ENCODE measurements at places on chromosomes 7 and 10.

DNA sequence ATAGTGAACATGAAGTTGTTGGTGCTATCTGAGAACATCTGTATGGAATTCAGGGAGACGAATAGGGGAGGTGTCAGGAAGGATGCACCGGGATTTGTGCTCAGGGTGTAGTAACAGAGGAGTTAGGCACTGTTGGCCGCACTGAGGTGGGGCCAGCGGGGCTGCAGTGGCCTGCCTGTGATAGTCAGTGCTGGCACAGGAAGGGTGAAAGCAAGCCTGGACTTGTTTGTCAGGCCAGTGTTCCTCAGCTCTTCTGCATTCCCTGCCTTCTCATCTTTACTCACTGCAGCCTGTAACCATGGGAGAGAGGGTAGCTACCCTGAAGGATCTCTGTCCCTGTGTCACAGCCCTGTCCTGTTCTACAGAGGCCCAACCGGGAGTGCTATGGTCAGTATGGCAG lies 81.3 kb downstream of the SH2D4B start:
- no peak for DNase-seq

DNA sequence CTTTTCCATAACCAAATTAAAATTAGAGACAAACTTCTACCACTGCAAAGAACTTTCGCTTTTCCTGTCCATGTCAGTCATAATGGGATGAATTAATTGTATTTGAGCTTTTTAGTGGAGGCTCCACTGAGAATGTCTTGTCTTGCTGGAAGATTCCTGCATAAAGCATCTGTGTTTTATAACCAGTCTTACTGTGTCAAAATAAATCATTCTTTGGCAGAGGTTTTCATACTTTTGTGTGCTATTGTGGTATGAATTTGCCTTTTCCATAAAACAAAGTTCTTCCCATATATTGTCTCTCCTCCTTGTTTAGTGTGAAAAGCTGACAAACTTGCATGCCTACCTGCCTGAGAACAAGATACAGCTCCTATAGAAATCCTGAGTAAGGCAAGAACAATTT lies 124.8 kb upstream of the CCDC6 start:
- no peak for DNase-seq

DNA sequence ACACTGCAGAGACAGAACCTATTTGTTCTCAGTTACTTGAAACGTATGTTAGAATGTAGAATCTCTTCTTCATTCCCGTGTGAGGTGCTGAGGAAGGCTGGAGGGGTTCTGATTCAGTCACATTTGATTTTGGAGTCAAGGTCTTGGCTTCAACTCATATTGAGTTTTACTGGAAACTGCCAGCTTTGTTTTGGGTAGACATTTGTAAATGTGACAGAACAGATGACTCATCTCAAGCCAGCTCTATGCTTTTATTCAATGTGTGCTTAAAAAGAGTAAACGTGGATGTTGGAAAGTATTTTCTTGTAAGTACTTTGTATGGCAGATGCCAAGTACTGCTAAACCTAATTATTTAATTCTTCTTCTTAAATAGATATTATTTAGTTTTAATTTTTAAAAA lies 780.8 kb upstream of the C7orf33 start:
- no peak for DNase-seq

DNA sequence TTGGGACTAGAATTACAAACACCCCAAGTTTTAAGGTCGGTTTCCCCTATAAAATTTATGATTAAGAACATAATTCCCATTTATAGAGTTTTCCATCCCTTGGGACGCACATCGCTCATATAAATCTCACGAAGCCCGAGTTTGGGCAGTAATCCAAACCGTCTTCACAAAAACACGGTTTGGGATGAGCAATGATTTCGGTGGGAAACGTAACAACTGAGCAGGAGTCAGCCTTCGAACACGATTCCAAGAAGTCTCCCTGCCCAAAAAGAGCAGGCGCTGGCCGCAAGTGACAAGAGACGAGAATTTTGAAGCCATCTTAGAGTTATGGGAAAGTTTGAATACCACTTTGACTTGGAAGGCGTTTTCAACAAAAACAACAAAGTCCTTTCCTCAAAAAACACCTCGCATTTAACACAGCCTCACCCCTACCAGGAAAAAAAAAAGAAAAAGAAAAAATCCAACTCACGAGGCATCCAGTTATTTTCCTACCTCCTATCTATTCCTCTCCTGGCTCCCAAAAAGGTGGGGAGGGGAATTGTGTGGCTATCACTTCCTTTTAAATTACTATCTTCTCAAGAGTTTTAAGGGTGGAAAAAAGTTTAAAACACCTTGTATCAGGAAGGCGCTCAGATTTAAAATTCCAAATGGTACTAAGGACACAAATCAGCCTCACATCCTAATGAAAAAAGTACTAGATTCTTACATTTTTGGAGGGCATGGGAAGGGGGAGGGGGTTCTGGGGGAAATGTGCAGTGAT lies 1.6 kb downstream of the SEPHS1 start:
- no peak for DNase-seq

DNA sequence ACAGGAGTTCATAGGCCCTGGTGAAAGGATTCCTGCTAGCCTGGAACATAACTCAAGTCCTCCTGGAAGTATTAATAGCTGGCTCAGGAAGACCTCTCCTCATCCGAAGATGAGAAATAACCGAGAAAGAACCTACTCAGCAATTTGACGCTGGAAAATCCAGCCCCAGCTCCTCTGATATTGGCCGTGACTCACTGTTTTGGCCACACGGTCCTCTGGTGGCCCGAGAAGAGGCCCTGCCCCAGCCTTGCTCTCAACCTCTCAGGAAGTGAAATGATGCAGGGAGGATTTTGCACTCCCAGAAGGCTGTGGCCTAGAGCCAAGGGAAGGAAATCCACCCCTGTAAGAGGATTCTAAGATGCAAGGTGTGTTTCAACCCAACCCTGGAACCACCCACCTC lies 121.6 kb downstream of the MTPAP start:
- no peak for DNase-seq

DNA sequence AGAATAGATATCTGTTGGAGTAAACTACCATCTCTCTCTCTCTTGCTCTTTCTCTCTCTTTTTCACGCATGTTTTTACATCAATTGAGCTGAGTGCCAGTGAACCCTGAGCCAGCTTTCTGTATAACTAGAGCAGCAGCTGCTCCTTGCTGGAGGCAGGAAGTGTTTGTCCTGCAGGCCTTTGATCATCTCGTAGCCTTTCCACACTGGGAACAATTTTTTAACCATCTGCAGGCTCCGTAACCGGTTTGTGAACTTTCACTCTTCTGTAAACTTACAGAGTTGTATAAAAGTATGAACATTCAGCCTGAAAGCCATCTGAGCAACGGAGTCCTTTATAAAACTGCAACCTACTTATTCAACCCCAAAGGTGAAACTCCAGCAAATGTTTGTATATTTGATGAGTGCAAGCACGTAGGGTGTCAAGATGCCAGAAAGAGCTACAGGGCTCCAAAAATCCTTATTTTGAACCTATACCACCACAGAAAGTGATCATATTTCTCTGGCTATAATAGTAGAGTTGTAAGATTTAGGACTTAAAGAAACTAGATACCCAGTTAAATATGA lies 162.8 kb upstream of the NFE2L3 start:
- DNase-seq: no peak

GRCh38 chr7:69941077-69941651 lies 342.9 kb downstream of the AUTS2 start:
- DNase-seq: no peak

DNA sequence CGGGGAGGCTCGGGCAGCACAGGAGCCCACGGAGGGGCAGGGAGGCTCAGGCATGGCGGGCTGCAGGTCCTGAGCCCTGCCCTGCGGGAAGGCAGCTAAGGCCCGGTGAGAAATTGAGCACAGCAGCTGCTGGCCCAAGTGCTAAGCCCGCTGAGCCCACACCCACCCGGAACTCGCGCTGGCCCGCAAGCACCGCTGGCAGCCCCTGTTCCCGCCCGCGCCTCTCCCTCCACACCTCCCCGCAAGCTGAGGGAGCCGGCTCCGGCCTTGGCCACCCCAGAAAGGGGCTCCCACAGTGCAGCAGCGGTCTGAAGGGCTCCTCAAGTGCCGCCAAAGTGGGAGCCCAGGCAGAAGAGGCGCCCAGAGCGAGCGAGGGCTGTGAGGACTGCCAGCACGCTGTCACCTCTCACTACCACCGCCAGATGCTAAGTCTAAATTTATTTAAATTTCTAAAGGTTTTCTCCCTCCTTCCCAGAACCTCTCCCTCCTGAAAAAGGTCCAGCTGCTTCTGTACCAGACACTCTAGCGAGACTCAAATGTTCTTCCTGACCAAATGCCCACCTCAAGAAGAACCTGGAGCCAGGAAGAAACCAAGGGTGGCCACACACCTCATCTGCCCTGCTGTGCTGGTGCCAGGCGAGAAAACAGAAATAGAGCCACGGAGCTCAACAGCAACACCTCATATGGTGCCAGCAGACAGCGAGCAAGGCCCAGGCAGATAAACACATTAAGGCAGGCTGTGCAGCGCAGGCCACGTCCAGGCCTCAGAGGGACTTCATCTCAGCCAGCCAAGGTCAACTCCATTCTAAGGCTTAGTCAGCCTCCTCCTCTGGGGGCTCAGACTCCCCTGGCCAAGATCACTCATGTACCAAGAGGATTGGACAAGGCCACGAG lies 47.0 kb downstream of the KCNMA1 start:
- no peak for DNase-seq

GRCh38 chr10:129440247-129440646 lies 26.8 kb upstream of the MGMT start:
- DNase-seq: no peak

- no peak for DNase-seq
These were observed 39.9 kb downstream of the UNC5B start for GRCh38 chr10:71252220-71252619.

DNA sequence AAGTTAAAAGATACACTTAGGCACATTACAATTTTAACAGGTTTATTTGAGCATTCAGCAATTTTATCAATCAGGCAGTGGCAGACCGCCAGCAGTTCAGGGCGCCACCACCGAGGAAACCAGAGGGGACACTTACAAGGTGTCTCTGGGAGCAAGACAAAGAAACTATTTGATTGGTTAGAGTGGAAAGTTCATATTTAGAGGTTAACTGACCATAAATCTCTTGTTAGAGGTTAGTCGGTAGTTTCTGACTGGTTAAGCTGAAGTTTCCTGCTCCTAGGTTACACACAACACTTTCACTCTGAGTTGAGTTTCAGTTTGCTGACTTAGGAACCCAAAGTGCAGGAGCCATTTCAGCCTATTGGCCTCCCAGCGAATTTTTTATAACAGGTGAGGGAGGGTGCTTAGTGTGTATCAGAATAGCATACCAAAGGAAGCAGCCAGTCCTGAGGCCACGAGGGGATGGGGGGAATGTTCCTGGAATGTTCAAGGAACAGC lies 10.8 kb upstream of the PVRIG start:
- DNase-seq: no peak

DNA sequence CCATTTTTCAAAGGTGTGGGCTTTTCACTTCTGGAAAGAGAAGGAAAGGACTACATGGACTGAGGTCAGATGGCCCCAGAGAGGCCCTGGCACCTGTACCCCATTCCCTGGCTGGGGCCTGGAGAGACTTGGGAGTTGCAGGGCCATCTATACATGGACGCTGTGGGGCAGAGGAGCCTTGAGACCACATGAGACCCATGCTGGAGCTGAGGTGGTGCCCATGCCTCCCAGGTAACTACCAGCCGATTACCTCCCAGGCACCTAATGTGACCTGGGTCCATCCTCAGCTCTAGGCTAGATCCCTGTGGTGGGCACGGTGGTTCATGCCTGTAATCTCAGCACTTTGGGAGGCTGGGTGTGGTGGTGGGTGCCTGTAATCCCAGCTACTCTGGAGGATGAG lies 81.3 kb downstream of the GPR26 start:
- no peak for DNase-seq

DNA sequence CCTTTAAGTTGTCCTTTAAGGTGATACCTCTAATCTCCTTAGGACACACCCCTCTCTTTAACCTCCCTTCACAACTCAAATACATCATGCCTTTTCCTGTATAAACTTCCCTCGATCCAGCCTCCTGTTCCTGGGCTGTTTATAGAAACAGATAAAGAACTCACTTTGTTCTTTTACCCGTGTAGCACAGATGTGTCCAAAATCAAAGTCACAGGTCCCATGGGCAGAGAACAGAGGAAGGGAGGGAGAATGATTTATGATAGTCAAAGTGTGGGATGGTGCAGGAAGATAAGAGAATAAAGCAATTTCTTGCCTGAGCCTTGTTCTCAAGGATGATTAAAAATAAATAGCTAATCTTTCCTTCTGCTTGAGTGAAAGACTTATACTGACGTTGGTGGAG lies 50.3 kb upstream of the CABCOCO1 start:
- DNase-seq: no peak

DNA sequence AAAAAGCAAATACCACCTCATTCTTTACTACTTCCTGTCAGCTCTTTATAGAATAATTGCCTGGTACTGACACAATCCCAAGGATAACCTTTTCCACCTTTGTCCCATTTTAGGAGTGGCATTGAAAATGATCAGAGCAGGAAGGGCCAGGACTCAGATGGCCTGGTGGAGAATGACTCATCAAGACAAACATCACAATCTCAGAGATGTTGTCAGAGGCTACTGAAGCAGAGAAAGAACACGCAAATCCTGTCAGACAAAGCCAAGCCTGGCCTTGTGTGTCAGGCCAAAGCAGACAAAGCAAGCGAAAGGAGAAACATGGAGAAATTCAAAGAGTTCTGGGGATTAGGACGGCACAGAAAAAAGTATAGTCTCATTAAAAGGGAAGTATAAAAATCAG lies 40.9 kb downstream of the NSUN6 start:
- DNase-seq: no peak

GRCh38 chr7:72446131-72446530 lies 34.0 kb upstream of the CALN1 start:
- no peak for DNase-seq

DNA sequence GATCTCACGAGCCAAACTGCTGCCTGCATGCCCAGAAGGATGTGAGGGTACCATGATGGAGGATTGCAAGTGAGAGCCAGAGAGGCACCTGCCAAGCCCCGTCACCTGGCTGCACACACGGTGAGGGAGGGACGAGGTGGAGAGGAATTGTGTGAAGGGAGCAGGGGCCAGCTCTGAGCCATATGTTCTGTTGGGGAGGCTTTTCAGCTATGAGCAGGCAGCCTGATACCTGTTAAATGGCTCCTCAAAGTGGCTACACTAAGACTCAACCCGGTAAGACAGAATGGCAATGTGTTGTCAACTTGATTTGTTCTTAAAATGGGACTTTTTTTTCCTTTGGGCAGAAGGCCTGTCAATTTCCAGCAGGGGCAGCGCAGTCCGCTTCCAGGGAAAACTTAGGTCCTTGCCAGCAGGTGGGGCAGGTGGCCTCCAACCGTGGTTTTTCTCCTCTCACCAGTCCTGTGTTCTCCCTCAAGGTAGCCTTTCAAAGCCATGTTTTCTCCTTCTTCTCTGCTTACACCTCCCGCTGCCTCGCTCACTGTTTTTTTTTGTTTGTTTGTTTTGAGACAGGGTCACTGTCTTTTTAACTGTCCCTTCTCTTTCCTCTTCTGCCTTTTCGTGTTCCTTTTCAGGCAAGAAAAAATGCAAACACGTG lies 57.7 kb upstream of the ZNRF2 start:
- DNase-seq: no peak

Measured in hypothalamus (tissue), 51 donors.